Ureter (tissue), 1 donor: ENCODE measurements at places on chromosomes 4 and X. TPM values are rescaled to one million over a fixed set of nuclear protein-coding genes. Genes with fewer than 3 reads are reported as not detected.

The PASD1 gene
- total RNA-seq: not detected

The NONO gene
- 308 TPM for total RNA-seq

The ARHGAP36 gene
- total RNA-seq: not detected

The XAGE1A gene
- total RNA-seq: not detected

The CFI gene
- total RNA-seq: 21.3 TPM

The RPS6KA6 gene
- 10.4 TPM for total RNA-seq

The GUCY1A1 gene
- total RNA-seq: 21.0 TPM

The TRAM1L1 gene
- total RNA-seq: 4.6 TPM

The BEX5 gene
- total RNA-seq: 3.7 TPM

The TENM3 gene
- total RNA-seq: 0.96 TPM

The FATE1 gene
- not detected for total RNA-seq

The FIP1L1 gene
- total RNA-seq: 67.8 TPM

The UGT8 gene
- 2.2 TPM for total RNA-seq

The CHRDL1 gene
- 34.7 TPM for total RNA-seq

The FGFRL1 gene
- 13.0 TPM for total RNA-seq

The CFP gene
- total RNA-seq: 4.3 TPM

The NRK gene
- 2.2 TPM for total RNA-seq

The AFP gene
- total RNA-seq: not detected

The MBNL3 gene
- 85.1 TPM for total RNA-seq

The RASGEF1B gene
- 8.4 TPM for total RNA-seq

The LUZP4 gene
- not detected for total RNA-seq

The VCX3B gene
- not detected for total RNA-seq

The TCP11X2 gene
- not detected for total RNA-seq

The TKTL2 gene
- not detected for total RNA-seq

The HSFX1 gene
- total RNA-seq: 2.5 TPM

The XKRX gene
- total RNA-seq: 0.96 TPM

The IL2 gene
- total RNA-seq: 0.99 TPM
